Forelimb muscle (tissue), 1 donor: ENCODE measurements at places on chromosomes 11 and 22.

DNA sequence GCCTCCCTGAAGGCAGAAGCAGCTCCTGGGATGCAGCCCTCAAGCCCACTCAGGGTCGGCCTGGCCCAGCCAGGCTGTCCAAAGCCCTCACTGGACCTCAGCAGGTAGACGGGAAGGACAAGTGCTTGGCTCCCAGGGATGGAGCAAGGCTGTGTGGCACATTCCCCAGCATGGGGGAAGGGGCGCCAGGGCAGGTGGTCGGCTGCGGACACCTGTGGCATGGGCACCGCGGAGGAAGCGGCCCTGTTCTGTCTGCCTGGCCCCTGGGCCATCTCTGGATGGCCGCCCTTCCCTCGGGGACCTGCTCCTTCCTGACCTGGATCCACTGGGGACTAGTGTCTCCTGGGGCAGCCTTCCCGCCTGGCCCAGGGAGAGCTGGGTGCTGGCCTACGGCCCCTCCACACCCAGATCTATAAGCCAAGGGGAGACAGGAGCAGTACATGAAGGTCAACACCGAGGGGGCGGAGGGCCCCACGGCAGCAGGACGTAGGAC, 26.0 kb downstream of the CHID1 start:
- no peak for DNase-seq

GRCh38 chr11:134579724-134580609, 167.9 kb upstream of the B3GAT1 start:
- no peak for DNase-seq

DNA sequence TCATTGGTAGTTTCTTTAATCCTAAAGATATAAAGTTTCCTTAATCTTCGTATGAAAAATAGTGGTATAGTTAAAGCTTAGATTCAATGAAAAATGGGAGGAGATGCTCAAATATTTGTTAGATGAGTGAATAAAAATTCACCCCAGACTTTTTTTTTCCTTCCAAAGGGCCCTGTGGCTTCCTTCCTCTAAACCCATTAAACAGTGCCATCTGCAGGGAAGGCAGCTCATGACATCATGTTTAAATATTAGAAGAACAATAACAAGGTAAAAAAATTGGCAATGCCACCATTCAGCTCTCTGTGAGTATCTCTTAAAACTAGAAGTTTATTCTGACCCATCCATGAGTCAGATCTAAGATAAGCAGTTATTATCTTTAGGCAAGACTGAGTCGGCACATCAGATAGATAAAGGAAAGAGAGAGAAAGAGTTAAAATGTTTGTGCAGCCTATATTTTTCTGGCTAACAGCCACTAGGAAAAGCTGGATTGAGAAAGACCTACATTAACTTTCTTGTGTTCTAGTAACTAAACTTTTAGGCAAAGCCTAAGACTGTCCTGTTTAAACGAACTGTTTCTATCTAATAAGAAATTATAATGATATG, 19.1 kb upstream of the OOSP1 start:
- no peak for DNase-seq

DNA sequence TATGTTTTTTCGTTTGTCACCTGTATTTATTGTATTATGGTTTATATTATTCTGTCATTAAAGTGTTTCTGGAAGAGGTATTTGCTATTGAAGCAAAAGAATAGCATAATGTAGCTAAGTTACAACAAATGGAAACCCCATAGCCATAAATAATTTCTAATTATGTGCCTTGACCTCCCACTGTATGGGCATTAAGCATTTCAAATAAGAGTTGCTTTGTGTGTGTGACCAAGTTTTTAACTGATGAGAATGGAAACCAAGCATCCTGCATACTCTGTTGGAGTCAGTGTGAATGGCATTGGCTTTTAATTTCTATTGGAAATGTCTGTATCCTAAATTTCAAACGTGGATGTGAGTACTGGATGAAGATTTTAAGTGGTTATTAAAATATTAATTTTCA, 61.9 kb upstream of the MYO18B start:
- DNase-seq, result no peak

GRCh38 chr11:20762116-20762844, 92.9 kb downstream of the NELL1 start:
- DNase-seq, result no peak

DNA sequence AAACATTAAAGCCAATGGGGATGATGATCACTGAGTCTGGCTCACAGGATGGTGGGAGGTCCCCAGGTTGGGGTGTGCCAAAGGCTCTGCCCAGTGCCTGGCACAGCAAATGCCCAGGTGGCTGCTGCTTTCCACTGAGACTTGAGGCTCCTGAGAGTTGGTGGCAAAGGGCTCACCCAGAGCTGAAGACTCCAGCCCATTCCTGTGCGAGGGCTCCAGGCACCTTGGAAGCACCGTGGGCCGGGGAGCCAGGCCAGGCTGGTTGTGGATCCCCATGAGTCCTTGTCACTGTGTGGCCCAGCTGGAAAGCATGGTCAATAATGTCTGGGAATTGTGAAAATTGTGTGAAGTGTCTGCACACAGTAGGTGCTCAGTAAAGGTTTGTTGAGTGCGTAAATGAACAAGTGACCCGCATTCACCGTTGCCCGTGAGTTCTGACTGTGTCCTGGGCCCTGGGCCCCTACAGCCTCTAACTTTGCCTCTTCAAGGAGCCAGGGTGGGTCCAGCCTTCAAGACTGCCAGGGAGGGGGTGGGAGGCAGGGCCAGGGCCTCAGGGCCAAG, 2.8 kb upstream of the UNC93B1 start:
- no peak for DNase-seq

DNA sequence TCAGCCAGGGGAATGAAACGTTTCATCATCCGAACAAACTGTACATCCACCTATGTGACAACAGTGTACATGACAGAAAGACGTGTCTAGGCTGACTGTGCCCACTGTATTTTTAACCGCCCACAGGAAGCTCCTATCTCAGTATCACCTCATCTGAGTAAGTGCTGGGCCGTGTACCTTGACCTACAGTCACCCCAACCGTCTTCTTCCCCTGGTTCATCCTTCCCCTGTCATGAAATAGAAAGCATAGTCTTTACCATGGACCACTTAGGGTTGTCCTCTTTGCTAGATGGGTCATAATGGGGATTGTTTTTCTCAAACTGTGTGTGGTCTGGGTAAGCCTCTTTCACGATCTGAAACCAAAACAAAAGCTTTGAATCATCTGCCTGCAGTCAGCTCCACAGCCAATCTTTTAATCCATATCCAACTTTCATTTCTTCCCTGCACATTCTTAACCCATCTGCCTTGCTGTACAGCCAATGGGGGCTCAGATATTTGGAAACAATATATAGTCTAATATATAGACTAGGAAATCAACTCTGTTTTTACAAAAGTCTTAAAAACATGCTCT, 4.2 kb downstream of the THYN1 start:
- no peak for DNase-seq

DNA sequence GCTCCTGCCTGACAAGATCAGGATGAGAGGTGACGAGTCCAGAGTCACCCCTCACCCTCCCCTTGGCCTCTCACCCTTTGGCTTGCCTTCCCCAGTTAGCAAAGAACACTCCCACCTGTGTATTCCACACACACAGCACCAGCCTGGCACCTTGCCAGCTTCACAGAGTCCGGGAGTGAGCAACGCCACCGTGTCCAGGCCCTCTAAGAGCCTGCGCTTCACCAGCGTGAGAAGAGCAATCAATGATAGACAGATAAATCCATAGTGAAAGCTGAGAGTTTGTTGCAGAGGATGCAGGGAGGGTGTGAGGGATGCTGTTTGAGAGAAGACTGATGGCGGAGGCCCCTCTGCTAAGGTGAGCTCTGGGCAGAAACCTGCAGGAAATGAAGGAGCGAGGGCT, 404.5 kb downstream of the LARGE1 start:
- no peak for DNase-seq

DNA sequence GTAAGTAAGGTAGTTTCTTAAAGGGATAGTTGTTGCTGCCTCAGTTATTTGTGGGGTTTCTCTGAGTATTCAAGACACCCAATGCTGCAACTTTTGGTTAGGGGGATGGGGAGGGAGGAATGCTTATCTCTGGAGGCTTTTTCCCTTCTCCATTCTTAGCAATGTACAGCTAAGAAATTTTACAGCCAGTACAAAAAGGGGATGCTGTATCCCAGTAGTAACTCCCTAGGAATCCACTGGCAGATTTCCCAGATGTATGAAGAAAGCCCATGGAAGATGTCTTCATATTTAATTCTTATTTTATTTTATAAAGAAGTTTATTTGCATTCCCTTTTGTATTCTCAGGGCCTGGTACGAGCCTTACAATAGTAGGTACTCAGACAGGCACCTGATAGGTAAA, 154.8 kb downstream of the ENTHD1 start:
- no peak for DNase-seq

- no peak for DNase-seq
These were observed 25.0 kb upstream of the PHLDA2 start for GRCh38 chr11:2954263-2954662.

DNA sequence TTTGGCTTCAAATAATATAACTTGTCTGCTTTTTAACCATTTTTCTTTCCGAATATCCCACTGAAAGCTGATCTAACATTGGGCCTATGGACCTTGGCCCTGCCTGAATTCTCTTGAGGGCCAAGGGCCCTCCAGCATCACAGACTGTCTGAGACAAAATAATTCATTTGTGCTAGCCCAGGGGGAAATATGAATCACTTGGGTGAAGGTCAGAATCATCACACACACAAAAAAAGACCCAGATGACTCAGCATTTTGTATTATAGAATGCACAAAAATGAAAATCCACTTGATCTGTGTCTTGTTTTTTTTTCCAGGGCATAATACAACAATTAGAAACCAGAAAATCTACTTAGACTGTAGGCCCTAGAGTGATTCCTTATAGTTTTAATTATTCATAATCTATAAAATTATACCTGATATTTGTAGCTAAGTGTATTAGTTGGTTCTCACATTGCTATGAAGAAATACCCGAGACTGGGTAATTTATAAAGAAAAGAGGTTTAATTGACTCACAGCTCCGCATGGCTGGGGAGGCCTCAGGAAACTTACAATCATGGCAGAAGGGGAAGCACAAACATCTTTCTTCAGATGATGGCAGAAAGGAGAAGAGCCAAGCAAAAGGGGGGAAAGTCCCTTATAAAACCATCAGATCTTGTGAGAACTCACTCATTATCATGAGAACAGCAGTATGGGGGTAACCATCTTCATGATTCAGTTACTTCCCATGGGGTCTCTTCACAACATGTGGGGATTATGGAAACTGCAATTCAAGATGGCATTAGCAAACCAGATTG, 15.6 kb upstream of the RDX start:
- DNase-seq, result no peak

DNA sequence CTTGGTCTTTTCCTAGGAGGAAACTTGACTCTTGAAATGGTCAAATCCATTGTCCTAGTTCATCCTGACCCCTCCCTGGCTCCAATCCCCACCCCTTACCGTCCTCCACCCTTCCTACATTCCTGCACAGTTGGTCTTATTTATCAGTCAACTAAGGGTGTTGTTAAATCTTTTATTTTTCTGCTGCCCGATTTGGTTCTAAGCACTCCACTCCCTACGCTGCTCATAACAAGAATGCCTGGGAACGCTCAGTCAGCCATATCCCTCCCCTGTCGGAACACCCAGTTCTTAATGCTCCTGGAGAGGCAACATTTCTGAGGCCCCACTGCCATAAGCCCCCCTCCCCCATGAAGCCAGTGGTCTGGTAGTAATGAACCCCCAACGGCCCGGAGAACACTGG, 9.7 kb downstream of the EHF start:
- no peak for DNase-seq

DNA sequence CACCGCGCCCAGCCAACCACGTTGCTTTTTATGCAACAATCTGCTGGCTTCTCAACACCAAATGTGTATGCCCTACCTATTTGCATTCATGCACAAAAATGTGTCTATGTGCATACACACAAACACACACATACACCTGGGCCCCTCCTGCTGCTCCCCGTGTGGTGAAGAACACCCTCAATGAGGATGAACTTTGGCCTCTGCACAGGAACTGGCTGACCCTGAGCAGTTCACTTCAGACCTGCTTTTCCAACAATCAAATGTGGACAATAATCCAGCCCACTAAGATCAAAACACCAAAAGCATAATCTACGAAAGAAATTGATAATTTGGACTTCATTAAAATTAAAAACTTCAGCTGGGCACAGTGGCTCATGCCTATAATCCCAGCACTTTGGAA, 25.3 kb upstream of the SLC35C1 start:
- DNase-seq, result no peak

GRCh38 chr22:22452211-22452610, 56.3 kb downstream of the ZNF280B start:
- DNase-seq, result no peak

- peak; percentile 44 for DNase-seq
These were observed at the start of gene FOLH1 for GRCh38 chr11:49208006-49208721. Gene FOLH1 (minus strand): TSS chr11:49208602. CDS start chr11:49208409, 193 bp downstream.

DNA sequence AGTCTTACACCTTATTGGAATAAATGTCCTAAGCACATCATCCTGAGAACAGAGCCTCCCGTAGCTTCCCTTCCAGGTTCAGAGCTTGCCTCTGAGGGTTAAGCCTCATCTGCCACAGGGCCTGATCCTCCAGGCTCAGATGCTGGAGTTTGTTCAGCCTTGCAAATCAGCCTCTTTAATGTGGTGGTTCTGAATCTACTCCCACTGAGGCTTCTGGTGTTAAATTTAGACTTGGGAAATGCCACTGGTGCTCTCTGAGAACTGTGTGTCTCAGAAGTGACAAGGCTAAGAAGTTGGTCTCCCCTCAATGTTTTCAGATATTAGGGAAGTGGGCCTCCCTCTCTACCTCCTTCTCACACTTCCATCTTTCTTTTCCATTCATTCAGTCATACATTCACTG, 68.7 kb downstream of the CCDC81 start:
- no peak for DNase-seq

DNA sequence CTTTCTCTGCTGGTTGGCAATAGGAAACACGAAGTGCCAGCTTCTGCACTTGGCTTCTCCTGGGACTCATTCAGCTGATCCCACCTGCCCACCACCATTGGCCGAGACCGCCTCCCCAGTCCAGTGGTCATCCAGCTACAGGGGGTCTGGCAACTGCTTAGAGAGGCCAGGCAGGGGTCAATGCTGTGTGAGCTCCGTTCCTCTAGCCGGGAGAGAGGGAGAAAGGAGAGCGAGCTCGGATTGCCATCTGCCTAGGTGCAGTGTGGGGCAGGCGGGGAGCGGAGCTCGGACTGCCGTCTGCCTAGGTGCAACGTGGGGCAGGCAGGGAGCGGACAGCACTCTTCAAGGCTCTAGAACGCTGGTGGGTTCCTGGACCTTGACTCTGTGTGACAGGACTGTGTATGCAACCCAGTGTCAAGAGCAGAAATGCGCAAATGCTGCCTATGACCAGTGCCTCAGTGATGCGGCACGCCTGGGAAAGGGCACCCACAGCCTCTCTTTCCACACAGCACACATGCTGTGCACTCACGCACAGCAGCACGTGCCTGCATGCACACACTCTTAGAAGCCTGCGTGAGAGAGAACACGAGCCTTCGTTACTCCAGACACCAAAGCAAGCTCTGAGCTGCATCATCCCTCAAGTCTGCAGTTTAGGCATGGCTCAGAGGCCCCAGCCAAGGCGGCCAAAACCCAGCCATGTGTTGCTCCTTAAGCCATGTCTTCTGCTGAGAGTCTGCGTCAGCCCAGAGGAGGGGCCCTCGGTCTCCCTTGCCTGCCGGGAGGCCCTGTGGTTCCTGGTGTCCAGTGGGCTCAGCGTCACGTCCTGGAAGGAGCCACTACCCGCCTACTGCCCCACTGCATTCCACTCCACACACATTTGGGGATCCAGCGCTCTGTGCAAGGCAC, 26.8 kb upstream of the JAM3 start:
- DNase-seq, result no peak
